ENCODE measurements at places on chromosomes 4 and X.

DNA sequence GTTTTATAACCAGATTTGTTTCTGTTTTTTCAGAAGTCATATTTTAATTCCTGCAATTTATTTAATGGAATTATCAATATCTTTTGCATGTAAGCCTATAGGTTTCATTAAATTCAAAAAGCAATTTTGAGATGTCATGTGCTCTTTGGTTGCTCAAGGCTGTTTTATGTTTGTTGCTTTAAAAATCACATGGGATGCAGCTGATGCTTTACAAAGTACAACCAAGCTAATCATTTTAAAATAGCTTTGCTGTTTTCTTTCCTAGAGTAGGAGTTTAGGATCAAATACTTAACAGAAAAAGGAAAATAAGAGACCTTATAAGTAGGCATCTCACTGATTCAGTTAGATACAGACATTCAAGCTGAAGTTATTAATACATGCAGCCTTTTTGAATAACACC lies 11.3 kb downstream of the CPEB2 start:
- DNase-seq = no peak

DNA sequence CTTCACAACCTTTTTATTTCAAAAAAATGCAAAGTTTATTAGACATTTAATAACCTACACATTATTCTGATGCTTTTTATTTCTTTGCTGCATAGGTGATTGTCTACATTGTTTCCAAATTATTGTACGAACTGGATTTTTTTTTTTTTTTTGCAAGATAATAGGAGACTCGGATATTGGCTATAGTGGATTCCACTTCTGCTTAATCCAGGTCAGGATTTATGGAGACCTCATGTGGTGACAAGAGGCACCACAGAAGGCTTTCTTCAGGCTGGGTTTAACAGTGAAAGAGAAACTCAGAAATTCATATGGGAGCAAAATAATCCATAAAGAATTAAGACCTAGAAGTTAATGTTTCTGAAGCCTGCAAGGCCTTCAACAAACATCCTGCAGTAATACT lies 2.4 kb upstream of the SLIT2 start:
- peak; percentile 29 for DNase-seq

- no peak for DNase-seq
These were observed 413.3 kb downstream of the MID1IP1 start for GRCh38 chrX:39214387-39215126.

DNA sequence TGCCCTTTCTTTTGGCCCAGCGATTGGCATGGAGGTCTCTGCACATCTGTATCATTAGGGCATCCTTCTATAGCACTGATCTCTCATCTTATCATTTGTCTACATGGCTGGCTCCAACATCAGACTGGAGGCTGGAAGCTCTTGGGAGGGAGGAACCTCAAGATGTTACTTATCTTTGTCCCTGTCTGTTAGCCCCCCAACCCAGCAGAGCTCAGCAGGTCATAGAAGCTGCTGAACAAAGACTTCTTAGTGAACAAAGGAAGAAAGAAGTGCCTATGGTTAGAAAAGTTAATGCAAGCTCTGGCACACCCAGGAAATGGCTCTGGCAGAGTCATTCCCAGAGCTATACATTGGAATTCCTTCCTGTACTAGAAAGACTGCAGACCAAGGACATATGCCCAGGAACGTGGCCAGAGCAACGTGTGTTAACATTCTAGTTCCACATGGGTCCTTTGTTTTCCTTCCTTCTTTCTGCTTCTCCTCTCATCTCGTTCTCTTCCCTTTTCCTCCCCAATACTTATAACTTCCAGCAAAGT lies 74.0 kb downstream of the SEL1L3 start:
- DNase-seq = no peak
